ENCODE measurements at places on chromosomes 2 and 18.

- DNase-seq = no peak
Observed at GRCh38 chr2:177281400-177282180, 17.1 kb upstream of the NFE2L2 start.

DNA sequence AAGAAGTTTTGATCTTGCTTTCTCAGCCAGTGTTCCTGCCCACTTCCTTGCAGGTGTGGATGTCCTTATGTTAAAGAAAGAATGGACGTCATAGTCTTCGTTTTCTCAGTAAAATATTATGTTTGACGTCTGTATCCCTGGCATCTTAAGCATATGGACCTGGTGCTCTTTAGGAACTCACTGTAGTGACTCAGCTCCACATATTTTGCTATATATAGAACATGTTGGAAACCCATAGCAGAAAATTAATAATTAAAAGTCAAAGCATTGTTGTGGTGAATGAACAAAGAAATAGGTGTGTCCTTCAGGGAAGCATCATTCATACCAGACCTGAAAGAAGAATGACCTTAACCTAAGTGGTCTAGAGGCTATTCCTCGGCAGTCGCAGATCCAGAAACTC, 196.1 kb downstream of the MCFD2 start:
- DNase-seq = no peak

DNA sequence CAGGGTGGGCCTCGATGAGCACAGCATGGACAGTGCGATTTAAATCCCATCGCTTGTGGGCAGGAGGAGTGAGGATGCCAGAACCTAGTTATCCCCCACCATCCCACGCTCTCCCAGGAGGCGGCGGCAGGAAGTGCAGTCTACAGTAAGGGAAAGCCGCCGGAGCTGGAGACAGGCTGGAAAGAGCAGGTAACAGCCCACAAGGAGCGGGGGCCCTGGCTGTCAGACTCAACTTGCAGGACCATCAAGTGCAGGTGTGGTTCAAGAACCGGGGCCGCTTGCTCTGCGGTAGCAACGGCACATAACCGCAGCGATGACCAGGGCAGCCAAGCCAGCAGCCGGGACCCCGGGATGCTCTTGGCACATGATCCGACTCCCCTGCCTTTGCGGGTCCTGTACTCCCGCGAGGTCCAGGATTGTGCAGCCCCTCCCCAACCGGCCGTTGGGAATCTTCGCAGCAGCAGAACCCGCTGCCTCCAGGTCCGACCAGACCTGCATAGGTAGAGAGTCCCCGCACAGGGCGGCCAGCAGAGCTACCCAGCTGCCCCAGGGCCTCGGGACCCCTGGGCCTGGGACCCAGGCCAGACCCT, 82.1 kb downstream of the BIN1 start:
- DNase-seq = no peak

DNA sequence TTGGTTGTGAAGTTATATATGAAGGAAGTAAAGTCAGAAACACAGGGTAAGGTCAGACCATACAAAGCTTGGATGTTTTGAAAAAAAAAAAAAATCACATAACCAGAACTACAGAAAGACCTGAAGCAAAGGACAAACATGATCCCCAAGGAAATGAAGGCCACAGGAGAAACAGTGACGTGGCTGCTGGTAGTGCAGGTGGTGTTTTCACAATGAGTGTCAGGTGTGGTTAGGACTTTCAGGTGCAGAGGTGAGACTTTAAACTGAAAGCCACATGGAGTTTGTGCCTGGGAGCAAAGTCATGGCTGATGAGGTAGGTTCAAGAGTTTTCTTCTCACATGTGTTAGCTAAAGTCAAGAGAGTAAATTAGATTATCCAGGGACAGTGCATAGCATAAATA, 270.7 kb downstream of the PIEZO2 start:
- DNase-seq = no peak

GRCh38 chr2:210842896-210843295, 286.5 kb downstream of the CPS1 start:
- no peak for DNase-seq

DNA sequence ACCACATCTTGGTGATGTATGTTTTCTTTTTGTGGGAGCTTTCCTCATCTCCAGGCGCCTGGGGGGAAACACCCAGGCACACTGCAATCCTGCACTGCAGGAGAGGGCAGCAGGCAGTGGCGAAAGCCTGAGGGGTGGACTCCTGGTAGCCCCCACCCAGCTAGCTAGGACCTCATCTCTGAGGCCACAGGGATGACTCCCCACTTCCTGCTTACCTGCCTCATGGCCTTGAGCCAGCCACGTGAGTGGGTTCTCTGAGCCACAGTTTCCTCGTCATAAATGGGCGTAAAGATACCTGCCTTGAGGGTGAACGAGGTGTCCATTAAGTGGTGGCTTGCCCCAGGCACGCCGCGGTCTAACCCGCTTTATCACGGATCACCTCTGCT, 19.1 kb downstream of the TRAF3IP1 start:
- DNase-seq = no peak

DNA sequence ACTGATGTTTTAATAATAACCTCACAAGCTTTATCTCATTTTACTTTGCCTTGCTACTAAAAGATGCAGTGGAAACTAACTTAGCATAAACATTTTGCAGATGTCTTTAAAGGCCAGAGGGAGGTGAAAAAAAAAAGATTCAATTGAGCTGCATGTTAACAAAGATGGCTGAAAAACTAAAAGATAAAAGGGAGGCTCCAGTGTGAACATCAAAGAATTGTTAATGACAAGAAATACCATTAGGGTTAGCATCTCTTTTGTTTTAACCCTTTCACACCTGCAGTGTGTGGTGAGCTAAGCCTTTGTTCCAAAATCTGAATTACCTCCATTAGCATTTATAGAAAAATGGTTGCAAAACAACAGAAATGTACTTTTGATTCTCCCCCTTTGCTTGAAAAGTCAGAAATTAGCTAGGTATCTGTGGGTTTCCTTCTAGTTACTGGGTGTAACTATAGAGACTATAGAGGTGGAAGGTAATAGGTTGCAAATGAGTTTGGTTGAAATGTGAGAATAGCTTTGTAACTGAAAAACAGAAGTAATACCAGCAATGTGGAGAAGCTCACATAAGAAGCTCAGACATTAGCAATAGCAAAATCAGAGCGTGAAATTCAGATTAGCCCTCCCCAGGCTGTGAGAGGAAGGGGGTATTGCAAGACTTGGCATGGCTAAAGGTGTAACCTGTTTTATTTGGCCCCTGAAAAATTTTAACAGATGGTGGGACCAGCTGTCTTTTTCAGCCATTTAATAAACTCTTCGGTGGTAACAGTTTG, 34.8 kb upstream of the SP5 start:
- no peak for DNase-seq

GRCh38 chr2:123303731-123304130, 721.4 kb upstream of the CNTNAP5 start:
- DNase-seq = no peak

- no peak for DNase-seq
Observed at GRCh38 chr2:98012561-98012991, 16.8 kb upstream of the TMEM131 start.

GRCh38 chr18:8695932-8696517, 9.3 kb upstream of the MTCL1 start:
- no peak for DNase-seq

GRCh38 chr2:43312755-43313641, 86.6 kb upstream of the ZFP36L2 start:
- DNase-seq = no peak

- DNase-seq = no peak
Observed at GRCh38 chr2:105739944-105740530, 4.7 kb upstream of the NCK2 start.

- no peak for DNase-seq
Observed at GRCh38 chr2:227824711-227825110, 11.1 kb downstream of the CCL20 start.

GRCh38 chr18:59960272-59960671, 60.5 kb downstream of the PMAIP1 start:
- no peak for DNase-seq

DNA sequence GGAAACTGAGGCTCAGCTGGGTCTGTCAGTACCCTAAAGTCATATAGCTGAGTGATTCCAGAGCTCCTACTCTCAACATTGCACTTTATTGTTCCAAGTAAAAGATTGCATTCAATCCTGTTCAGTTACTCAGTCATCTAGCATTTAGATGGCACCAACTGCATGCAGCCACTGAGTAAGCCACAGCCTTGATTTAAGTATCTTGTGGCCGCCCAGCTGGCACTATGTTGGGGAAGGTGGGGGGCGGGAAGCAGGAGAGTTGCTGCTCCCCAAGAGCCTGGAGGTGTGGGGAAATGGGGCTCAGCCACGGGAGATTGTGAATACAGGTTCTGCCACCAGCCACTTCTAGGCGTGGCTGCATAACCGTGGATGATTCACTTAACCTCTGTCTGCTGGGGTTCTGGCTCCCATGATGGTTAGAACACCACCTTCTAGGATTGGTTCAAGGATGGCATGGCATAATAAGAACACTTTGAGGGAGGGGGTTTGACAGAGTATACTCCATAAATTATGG, 17.1 kb downstream of the ZFP36L2 start:
- no peak for DNase-seq

DNA sequence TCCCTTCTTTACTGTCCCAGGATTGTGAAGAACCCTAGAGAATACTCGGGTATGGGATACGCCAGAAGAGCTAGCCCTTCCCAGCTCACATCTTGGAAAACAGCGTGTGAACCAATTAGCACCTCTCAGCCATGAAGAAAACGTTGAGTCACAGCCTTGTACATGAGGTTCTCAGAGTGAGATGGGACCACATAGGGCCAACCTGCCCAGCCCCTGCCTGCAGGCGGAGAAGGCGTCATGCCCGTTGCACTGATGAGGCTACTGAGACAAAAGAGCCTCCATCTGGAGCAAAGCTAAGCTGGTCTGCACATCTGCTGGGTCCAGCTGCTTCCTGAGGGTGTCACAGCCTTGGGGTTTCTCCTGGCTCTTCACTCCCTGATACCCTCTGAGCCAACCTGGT, 92.2 kb downstream of the LBH start:
- no peak for DNase-seq

DNA sequence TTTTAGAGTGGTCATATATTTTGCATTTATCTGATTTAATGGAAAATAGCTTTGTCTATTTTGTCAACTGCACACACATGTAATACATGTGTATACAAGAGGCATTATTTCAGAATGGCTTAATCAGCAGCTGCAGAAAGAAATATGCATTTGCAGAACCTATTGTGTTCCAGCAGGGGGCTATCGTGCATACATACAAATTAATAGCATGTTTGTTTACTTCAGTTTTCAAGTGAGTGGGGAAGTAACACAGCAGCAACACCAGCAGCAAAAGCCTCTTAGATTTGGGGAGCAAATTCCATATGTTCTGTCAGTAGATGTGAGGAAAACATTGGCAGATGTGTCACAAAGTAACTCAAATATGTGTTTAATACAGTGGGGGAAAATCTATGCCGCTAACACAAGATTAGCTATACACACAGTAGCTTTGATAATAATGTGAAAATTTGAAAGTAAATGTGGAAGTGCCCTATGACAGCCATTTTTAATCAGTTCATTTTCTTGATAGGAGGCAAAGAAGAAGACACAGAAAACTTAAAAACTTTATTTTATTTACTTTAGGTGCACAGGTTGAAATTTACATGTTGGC, 218.1 kb downstream of the WDR7 start:
- DNase-seq = no peak

DNA sequence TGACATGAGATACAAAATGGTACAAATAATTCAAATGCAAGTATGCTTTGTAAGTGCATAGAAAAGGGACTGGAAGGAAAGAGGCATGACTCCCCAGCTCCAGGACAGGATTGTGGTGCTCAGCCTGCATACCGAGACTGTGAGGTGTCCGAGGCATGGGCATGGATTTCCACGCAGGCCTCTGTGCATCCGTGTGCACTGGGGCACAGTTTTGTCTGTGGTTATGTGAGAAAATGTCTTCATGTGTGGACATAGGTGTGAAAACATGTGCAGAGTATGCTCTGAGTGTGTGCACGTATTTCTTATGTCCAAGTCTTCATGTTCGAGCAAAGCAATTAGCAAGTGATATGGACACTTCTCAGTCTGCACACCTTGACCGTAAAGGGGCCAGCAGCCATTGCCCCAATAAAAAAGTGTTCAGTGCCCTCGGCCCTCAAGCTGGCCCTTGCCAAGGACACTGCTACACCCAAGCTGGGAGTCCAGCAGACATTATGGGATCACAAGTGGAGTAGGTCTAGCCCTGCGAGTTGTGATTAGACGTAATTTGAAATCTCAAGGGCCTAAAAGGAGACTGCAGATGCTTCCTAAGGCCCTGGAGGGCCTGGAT, 120.7 kb downstream of the CYP26B1 start:
- no peak for DNase-seq

DNA sequence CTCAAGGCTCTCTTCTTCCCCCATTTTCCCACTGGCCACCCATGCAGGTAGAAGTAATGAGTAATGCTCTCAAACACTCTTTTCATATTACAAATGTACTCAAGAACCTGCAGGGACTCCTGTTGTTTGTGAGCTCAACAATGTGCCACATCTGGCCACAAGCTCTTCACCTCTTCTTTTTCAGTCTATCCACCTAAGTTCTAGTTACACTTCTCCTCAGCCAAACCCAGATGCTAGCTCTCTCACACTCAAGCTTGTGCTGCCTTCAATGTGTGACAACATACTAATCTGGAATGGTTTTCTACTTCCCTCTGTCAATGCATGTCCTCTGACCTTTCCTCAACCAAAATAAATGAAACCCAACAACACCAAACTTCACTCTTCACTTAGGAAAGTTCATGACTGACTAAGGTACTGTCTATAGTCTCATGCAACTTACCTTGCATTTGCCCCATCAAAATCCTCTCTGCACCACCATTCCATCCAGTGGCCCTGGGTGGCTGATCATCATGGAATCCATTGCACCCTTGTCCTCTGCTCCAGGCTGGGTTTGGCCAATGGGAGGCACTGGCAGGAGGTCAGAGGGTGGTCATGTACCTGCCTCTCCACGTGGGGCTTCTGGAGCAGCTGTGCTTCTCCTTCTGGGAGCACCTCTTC, 5.3 kb upstream of the IL18R1 start:
- no peak for DNase-seq
